Stimulated activated CD4-positive, alpha-beta T cell treated with anti-CD3 and anti-CD28 coated beads, Interleukin-1b, Interleukin-23, amount 100 ng/mL, for 1 hour (primary cell): ENCODE measurements at places on chromosomes 1 and 21.

- DNase-seq: no peak
Measured at GRCh38 chr1:201883266-201883665, 5.4 kb upstream of the SHISA4 start.

DNA sequence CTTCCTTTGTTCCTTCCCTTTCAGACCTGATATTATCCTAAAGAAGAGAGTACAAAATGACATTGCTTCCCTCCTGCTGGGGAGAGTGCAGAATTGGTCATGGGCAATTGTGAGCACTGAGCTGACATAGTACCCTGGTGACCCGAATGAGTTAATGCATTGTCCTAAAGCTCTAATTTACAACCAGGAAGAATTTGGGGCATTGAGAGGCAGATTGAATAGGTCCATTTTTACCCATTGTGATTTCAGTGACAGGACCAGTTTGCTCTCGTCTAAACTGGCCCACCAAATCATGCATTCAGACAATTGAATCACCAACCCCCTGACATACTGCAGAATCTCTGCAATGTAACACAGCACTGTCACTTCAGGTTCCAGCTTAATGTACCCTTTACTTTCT, 497.4 kb downstream of the DPYD start:
- no peak for DNase-seq

DNA sequence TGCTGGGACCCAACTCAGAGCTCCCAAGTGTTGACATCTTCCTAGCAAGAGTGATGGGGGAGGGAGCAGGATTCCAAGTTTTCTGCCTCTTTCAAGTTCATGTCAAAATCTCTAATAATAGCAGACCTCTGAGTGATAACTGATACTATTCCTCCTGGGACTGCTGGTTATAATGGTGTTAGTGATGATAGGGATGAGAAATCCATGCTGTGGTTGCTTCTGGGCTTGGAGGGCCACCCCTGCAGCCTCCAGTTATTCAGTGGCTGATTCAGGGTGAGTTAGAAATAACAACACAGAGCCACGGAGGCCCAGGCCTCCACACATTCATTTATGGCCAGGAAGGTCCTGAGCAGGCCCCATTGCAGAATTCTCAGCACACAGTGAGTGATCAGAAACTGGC, 40.6 kb upstream of the ARTN start:
- no peak for DNase-seq

- no peak for DNase-seq
Measured at GRCh38 chr1:112264553-112264952, 131.5 kb upstream of the CTTNBP2NL start.

DNA sequence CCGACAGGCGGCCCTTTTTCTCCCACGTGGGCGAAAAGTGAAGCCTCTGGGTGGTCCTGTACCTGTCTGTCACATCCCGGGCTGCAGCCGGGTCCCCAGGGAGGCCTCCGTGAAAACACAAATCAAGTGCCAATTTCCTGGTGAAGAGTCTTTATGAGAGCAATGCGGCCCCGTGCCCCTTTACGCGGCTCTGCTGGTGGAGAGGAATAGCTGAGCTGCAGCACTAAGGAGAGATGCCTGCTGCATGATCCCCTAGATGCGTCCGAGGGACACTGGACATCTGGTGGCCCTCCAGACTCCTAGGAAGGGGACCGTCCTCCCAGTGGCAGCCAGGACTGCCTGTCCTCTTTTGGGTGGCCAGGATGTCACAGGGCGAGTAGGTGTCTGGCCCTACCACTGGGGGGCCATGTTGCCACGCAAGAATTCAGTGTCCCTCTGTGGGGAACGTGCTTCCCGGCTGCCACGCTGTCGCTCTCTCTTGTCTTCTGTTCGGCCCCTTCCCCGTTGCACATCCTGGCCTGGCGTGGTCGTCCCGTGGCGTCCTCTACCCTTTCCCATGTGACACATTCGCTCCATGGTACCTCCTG, 38.7 kb downstream of the COL18A1 start:
- no peak for DNase-seq

DNA sequence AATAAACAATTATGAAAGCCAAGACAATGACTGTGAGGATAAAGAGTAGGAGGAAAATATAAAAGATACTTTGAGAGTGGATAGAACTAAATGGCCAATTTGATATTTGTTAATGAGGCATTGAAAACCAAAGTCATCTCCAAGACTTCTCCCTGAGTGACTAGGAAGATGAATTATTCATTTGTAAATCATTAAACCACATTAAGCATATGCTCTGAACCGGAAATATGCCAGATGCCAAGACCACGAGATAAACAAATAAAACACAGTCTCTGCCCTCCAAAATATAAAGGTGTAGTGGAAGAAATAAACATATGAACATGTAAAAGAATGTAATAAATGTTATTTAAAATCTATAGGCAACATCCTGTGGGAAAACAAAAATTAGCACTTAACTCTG, 78.8 kb downstream of the MRPL39 start:
- DNase-seq: no peak

DNA sequence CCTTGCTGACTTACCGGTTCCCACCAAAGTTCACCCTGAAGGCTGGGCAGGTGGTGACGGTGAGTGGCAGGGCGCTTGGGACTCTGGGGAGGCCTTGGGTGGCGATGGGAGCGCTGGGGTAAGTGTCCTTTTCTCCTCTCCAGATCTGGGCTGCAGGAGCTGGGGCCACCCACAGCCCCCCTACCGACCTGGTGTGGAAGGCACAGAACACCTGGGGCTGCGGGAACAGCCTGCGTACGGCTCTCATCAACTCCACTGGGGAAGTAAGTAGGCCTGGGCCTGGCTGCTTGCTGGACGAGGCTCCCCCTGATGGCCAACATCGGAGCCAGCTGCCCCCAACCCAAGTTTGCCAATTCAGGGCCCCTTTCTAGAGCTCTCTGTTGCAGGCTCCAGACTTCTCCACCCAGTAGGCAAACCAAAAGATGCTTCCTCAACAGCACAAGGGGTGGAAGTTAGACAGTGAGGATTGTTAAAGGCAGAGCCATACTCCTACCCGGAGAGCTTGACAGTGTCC, 16.4 kb upstream of the SEMA4A start:
- no peak for DNase-seq

- DNase-seq: no peak
Measured at GRCh38 chr1:216210081-216210480, 213.2 kb downstream of the USH2A start.

GRCh38 chr21:46421756-46422555, 36.7 kb upstream of the DIP2A start:
- DNase-seq: no peak

GRCh38 chr1:66371233-66372005, 162.5 kb upstream of the SGIP1 start:
- no peak for DNase-seq

DNA sequence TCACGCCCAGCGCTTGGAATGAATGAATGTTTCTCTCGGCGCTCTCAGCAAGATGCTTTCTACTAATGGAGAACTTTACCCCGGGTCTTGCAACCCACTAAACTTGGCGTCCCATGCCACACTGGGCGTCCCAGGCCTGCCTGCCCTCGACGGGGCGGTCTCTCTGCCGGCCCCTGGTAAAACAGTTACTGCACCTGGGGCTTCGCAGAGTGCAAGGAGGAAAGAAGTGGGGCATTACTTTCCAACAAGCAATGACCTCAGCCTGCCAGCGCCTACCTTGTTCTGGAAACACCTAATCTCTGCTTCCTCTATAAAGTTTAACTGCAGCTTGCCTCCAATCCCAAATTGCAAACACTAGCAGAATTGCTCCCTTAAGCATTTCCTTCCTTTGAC, 27.8 kb upstream of the NFIA start:
- no peak for DNase-seq

DNA sequence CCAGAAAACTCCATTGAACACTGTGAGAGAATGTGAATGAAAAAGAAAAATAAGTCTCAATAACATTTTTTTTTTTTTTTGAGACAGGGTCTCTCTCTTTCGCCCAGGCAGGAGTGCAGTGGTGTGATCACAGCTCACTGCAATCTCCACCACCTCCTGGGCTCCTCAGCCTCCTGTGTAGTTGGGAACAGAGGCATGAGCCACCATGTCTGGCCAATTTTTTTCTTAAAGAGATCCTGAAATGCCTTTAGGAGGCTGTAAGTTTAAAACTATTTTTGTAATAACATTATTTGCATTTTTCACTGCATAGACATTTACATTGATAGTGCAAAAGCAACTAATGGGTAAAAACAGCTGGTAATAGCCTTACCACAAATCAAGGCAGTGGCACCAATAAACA, 35.3 kb downstream of the GDAP2 start:
- no peak for DNase-seq

DNA sequence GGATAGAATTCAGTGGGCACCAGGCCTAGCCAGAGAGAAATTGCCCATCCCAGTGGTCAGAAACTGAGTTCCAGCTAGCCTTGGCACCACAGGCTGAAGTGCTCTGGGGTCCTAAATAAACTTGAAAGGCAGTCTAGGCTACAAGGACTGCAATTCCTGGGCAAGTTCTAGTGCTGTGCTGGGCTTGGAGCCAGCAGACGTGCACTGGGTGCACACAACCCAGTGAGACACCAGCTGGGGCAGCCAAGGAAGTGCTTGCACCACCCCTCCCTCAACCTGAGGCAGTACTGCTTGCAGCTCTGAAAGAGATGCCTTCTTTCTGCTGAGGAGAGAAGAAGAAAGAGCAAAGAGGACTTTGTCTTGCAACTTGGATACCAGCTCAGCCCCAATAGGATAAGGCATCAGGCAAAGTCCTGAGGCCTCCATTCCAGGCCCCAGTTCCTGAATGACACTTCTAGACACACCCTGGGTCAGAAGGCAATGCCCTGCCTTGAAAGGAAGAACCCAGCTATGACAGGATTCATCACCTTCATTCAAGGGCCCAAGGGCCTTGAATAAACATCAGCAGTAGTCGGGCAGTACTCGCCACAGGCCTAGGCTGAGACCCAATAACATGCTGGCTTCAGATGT, 55.1 kb downstream of the OVGP1 start:
- no peak for DNase-seq

GRCh38 chr1:1357871-1358432, 403 bp downstream of the MXRA8 start:
- DNase-seq: no peak

DNA sequence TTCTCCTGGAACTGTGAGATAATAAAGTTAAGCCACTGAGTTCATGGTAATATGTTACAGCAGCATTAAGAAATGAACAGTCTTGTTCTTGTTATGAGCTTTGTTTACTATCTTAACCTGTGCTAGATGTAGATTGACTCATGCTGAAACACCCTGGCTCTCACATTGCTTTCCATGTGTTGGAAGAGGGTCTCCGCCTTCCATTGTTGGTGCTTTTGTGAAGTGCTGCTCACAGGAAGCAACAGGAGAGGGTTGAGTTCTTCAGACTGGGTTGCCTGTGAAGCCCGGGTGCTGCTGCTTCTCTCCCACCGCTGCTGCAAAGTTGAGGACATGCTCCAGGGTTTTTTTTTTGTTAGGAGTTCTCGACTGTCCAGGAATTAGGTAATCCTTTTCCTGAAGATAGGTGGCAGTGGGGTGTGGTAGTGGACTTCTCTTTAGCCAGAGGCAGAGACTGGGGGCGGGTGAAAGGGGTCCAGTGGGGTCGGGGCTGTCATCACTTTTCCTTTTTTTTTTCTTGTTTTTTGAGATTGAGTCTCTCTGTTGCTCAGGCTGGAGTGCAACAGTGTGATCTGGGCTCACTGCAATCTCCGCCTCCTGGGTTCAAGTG, 28.7 kb upstream of the HMGN1 start:
- no peak for DNase-seq
